ENCODE measurements at places on chromosomes 12 and 14.

DNA sequence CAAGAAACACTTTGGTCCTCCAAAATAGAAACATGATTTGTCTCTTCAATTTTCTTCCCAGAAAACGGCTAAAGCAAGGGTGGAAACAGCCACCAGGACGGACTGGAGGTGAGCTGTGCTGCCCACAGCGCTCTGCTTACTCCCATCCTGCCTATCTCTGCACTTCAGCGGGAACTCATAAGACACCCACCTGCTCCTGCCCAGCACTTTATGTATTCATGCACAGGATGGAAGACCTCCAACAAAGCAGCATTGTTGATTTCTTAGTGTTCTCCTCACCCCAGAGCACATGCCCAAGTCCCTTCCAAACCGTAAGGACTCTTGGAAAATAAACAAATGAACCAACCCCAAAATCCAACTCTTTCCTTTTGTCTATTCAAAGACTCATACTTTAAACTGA lies 277.2 kb downstream of the MED13L start:
- no peak for DNase-seq

GRCh38 chr12:40903040-40903439 lies 210.8 kb downstream of the CNTN1 start:
- DNase-seq, result no peak

GRCh38 chr14:32075672-32076277 lies 1.3 kb upstream of the ARHGAP5 start:
- DNase-seq, result peak; percentile 5

- no peak for DNase-seq
Measured at GRCh38 chr12:115375186-115375991, 691.4 kb upstream of the TBX3 start.

- no peak for DNase-seq
Measured at GRCh38 chr12:12408265-12408690, 51.4 kb downstream of the BORCS5 start.

DNA sequence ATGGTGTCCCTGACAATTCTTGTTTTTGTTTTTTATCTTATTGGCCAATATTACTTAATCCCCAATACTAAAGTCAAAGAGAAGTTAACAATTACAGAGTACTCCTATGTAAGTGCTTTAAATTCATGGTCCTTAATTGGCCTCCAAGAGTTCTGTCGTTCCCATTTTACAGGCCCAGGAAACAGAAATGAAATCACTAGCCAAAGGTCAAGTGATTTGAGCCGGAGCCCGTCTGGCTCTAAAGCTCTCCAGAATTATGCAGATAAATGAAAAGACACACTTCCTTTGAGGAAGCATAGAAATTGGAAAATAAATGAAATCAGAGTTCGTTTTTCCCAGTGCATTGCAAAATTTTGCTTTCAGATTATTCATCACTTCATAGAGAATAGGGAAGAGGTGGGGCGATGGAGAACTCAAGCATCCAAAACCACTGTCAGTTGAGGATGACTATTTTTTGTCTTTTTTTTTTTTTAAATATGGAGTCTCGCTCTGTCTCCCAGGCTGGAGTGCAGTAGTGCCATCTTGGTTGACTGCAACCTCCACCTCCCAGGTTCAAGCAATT lies 78.5 kb downstream of the MAP1LC3B2 start:
- DNase-seq, result no peak

DNA sequence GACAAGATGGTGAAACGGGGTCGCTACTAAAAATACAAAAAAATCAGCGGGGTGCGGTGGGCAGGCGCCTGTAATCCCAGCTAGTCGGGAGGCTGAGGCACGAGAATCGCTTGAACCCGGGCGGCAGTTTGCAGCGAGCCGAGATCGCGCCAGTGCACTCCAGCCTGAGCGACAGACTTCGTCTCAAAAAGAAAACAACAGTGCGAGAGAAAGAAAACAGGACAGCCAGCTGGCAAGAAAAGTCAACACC lies 633 bp upstream of the RNU4-2 start:
- no peak for DNase-seq

GRCh38 chr12:68094195-68094594 lies 65.3 kb downstream of the IFNG start:
- no peak for DNase-seq

DNA sequence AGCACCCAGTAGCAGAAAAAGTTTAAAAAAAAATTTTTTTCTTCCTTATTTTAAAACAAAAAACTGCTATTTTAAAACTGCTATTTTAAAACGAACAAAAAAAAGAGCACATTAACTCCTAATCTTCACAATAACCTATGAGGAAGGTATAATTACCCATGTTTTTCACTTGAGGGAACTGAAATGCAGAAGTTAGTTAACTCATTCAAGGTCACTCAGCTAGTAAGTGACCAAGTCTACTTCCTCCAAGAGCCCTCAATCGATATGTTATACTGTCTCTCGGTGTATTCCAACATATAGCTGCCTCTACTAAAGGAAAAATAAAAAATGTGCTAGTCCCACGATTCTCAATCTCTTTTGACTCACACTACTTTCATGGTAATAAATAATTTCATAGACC lies 7.8 kb downstream of the RPAP3 start:
- no peak for DNase-seq

DNA sequence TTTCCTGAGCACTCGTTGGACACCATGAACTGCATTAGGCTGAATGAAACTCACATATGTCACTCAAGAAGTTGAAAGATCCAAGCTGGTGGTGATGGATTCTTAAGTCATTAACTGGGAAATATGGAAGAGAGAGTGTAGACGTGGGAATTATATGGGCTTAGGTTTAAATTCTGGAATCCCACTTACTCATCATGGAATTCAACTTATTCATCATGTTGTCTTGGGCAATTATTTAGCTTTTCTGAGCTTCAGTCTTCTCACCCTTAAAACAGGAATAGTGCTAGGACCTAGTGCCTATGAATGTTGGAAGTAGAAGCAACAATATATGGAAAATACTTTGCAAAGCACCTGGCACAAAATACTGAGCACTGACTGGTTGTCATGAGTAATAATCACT lies 292.4 kb upstream of the TBX3 start:
- no peak for DNase-seq

DNA sequence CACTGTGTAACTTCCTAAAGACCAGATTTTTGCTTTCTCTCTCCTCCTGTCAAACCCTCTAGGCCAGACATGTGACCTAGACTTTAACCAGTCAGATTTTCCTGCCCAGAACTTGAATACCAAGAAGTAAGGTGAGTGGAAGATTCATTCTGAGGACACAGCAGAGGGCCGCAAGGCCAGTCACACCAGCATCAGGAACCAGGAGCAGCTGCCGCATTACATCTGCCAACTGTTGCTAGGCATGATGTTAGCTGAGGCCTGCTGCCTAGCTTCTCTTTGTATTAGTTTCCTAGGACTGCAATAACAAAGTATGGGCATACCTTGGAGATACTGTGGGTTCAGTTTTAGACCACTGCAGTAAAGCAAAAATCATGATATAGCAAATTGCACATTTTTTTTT lies 101.9 kb upstream of the BMP4 start:
- DNase-seq, result no peak

DNA sequence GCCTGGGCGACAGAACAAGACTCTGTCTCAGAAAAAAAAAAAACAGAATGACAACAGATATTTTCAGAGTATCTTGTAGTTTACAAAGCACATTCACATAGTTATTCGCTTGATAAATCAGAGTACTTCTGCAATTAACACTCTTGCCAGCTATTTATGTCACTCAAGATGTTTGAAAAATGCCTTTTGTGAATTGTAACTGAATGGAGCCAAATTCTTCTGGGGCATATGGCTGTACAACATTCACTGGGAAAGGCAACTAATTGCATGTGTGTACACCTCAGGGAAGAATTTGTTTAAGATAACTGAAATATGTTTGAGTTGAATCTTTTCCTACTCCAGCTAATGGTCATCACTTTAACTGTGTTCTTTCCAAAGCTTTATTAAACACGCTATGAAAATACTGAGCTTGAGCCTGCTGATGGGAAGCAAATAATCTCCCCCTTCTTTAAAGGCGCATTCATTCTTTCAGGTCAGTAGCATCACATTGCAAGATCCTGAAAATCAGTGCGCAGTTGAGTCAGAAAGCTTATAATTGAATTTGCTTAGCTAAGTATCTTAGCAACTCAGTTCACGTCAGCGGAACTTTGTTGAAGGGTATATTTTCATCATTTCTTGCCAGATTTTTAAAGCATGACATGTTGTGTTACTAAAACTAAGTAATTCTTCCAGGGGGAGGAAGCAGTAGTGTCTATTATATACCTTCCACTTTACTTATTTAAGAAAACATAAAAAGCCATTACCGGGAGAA lies 66.6 kb downstream of the SINHCAF start:
- DNase-seq, result no peak

GRCh38 chr14:39247256-39247655 lies 13.5 kb downstream of the MIA2 start:
- no peak for DNase-seq

DNA sequence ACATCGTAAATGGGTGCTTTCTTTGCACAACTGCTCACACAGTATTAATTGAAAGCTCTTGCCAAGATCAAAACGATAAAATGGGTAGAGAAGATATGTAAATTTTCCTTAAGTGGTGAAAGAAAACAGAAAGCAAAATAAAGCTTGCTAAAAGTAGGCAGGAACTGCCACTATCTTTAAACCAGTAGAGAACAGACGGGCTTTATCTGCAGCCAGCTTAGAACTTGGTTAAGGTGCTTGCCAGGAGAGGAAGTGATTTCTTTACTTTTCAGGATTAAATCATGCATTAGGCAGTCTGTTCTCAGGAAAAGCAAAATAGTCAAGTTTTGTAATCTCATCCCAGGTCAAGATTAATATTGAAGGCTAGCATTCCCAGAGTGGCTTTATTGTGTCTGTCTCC lies 56.9 kb upstream of the CCDC175 start:
- no peak for DNase-seq

- no peak for DNase-seq
Measured at GRCh38 chr12:26869104-26869494, 36.1 kb upstream of the ITPR2 start.

DNA sequence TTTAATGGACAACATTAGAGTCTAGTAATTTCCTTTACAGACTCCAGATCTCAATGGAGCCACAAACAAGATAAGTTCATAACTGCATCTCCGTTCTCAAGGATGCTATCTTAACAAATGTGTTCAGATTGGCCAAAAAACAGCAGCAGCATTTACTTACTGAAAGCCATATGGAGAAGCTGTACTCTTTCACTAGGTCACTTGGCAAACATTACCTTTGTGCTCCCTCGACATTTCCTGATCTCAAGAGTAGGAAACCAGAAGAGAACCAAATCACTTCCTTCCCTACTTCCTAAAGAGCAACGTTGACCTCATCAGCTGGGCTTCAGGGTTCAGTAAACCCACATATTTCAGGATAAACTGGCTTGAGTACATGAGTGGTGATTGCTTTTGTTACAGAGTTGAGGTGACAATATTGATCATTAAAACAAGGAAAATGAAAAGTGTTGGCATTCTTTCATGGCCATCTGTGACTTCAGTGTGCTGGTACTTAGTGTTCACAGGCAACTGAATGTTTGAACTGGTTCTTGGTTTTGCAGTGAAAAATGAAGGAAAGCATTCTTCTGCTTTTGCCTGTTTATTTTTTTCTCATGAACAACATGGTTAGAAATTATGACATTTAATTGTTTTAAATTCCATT lies 449.6 kb downstream of the TMEM117 start:
- no peak for DNase-seq

GRCh38 chr14:105099778-105100177 lies 34.5 kb upstream of the GPR132 start:
- DNase-seq, result no peak

DNA sequence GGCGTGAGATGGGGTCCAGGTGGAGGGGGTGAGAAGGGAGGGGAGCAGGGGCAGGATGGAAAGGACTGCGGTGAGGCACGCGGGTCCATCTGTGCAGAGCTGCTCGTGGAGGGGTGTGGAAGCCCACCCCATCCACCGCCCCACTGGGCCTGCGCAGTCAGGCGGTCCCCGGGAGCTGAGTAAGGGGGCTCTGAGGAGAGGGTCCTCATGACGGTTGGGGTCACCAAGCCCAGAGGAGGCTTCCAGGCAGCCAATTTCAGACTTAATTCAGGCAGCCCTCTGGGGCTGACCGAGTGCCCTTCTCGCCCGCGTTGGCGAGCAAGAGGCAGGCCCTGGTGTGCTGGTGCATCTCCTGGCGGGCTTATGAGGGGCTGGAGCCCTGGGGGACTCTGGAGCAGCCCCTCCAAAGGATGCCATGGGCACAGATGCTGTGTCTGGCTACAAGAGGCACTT lies 115.5 kb downstream of the KIF26A start:
- DNase-seq, result no peak

DNA sequence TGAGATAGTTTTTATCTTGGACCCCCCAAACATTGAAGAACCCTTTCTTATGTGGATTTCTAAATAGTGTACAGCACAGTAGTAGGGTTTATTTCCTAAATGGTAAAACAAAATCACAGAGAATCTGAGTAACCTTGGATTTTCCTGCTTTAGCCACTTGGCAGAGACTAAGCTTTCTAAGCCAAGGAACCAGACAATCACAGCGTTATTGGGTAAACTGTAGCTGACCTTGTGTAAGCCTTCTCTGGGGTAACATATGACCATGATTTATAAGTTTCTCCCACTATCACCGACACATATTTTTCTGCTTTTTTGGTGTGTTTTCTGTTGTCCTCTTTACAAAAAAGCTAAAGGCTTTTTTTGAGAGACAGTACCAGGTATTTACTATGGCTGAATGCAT lies 136.3 kb upstream of the PZP start:
- DNase-seq, result no peak

GRCh38 chr12:76410781-76411180 lies 62.6 kb upstream of the BBS10 start:
- DNase-seq, result no peak

DNA sequence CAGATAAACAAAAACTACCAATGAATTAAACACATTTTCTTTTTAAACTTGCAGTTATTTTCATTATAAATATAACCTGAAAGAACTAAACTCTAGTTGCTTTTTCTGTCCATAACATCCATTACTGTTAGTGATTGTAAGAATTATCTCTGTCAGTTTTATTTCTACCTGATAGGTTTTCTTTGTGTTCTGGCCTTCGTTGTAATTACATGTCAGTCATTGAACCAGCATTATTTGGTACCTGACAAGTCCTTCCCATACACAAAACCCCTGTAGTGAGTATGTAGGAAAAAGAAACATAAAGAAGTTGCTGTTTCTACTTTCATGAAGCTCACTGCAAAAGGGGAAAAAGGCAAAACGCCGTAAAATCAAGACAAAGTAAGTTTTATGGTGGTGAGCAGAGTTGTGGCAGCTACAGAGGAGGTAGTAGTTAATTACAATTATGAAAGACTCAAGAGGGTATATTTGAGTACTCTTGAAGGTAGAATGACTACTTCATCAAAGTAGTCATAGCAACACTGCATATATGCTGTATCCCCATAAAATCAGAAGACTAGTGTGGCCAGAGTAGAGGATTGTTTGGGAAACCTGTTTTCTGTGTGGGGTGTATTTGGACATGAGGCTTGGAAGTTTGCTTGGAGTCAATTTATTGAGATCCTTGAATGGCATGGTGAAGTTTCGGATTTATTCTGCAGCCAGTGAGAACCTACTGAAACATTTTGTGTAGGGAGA lies 102.8 kb downstream of the SLC5A8 start:
- DNase-seq, result no peak

- no peak for DNase-seq
Measured at GRCh38 chr14:38481952-38482678, 226.2 kb upstream of the CLEC14A start.

All from stimulated activated CD8-positive, alpha-beta memory T cell treated with anti-CD3 and anti-CD28 coated beads, Interleukin-7, amount 100 ng/mL, for 1 hour (primary cell).